ENCODE measurements at places on chromosomes 6 and 20. TPM values are rescaled to one million over a fixed set of nuclear protein-coding genes. Genes with fewer than 3 reads are reported as not detected.

Gene STMND1
- total RNA-seq, result not detected

Gene SALL4
- total RNA-seq, result 0.28 TPM

Gene NNAT
- 0.16 TPM for total RNA-seq

Gene WFDC2
- total RNA-seq, result not detected

Gene SPACA1
- not detected for total RNA-seq

Gene HLA-DMB
- total RNA-seq, result 0.75 TPM

Gene EYA4
- total RNA-seq, result not detected

Gene MOXD1
- total RNA-seq, result not detected

Gene RBM24
- not detected for total RNA-seq

Gene RAB44
- total RNA-seq, result not detected

Gene CNBD2
- total RNA-seq, result 3.1 TPM

Gene ZC3H12D
- total RNA-seq, result 79.6 TPM

Gene FABP7
- not detected for total RNA-seq

Gene MEI4
- not detected for total RNA-seq

Gene VSX1
- not detected for total RNA-seq

Gene PBOV1
- not detected for total RNA-seq

Gene PI3
- not detected for total RNA-seq

Gene GGTLC1
- total RNA-seq, result not detected

Gene SCRT2
- total RNA-seq, result not detected

Gene BANF2
- not detected for total RNA-seq

Gene MLIP
- not detected for total RNA-seq

Gene EDN1
- total RNA-seq, result not detected

Gene BPIFB2
- total RNA-seq, result not detected

Gene AKAP12
- 1.1 TPM for total RNA-seq

Gene POM121L2
- total RNA-seq, result not detected

Gene TPD52L1
- total RNA-seq, result not detected

Gene NR2E1
- total RNA-seq, result not detected

Gene CPXM1
- total RNA-seq, result 0.14 TPM

Gene BTNL2
- not detected for total RNA-seq

Gene SIM1
- not detected for total RNA-seq

Gene FAM120B
- total RNA-seq, result 18.7 TPM

Gene RIPPLY2
- not detected for total RNA-seq

Gene PTPRT
- total RNA-seq, result not detected

Gene SYNDIG1
- total RNA-seq, result not detected

Gene ENPP5
- not detected for total RNA-seq

Gene WFDC11
- not detected for total RNA-seq

Gene OPRL1
- 0.28 TPM for total RNA-seq

Gene GSTA4
- 28.7 TPM for total RNA-seq

Gene GRM1
- total RNA-seq, result not detected

Gene DEFB132
- not detected for total RNA-seq

Gene OR2H2
- not detected for total RNA-seq

Gene OR2B6
- not detected for total RNA-seq

Gene ADGB
- total RNA-seq, result not detected

Gene GJA10
- total RNA-seq, result not detected

All from activated CD4-positive, alpha-beta T cell treated with anti-CD3 and anti-CD28 coated beads, Interleukin-2, amount 10 ng/mL, durations not matched to agents 24 days and 14 days (primary cell).